ENCODE measurements at places on chromosomes 12 and 14.
A peak's percentile ranks its signal among the peaks of the same experiment; 100 is the strongest.

DNA sequence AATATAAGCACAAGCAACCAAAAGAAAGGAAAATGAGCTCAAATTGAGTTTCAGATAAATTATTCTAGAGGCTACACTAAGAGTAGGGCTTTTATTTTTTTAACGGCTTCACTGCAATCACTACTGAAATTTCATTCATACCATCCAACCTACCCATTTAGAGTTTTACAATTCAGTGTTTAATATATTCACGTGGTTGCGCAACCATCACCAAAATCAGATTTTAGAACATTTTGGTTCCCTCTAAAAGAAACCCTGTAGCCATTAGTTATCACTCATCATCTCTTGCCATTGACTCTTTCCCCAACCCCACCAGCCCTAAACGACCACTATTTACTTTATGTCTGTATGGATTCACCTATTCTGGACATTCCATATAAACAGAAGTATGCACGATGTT, 401.5 kb downstream of the MDGA2 start:
- no peak for DNase-seq

DNA sequence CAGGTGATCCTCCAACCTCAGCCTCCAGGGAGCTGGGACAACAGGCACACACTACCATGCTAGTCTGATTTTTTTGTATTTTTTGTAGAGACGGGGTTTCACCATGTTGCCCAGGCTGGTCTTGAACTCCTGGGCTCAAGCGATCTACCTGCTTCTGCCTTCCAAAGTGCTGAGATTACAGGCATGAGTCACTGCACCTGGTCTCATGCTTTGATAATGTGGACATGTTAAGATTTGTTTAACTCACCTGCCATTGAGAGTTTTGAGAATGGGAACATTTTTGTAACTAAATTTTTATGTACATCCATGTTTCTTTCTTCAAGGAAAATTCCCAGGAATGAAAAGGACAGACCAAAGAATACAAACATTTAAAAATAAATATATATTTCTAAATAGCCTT, 121.2 kb downstream of the MIPOL1 start:
- no peak for DNase-seq

DNA sequence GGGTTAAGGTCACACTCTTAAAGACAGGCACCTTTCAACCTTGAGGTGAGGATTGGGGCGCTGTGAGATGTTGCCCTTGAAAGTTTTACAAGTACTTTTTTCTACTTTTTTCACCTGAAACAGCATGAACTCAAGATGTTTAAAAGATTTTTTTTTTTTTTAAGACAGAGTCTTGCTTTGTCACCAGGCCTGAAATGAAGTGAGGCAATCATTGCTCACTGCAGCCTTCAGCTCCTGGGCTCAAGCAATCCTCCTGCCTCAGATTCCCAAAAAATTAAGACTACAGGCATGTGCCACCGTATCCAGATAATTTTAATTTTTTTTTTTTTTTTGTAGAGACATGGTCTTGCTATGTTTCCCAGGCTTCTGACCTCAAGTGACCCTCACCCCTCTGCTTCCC, 243.9 kb downstream of the DIO2 start:
- DNase-seq = no peak

- DNase-seq = no peak
Measured at GRCh38 chr14:32635061-32635719, 303.5 kb upstream of the NPAS3 start.

GRCh38 chr12:119444462-119445044, 110.0 kb downstream of the CCDC60 start:
- peak; percentile 16 for DNase-seq

GRCh38 chr14:71430678-71431376, 501.4 kb upstream of the RGS6 start:
- DNase-seq = no peak

- no peak for DNase-seq
Measured at GRCh38 chr12:58513852-58514251, 406.5 kb downstream of the LRIG3 start.

DNA sequence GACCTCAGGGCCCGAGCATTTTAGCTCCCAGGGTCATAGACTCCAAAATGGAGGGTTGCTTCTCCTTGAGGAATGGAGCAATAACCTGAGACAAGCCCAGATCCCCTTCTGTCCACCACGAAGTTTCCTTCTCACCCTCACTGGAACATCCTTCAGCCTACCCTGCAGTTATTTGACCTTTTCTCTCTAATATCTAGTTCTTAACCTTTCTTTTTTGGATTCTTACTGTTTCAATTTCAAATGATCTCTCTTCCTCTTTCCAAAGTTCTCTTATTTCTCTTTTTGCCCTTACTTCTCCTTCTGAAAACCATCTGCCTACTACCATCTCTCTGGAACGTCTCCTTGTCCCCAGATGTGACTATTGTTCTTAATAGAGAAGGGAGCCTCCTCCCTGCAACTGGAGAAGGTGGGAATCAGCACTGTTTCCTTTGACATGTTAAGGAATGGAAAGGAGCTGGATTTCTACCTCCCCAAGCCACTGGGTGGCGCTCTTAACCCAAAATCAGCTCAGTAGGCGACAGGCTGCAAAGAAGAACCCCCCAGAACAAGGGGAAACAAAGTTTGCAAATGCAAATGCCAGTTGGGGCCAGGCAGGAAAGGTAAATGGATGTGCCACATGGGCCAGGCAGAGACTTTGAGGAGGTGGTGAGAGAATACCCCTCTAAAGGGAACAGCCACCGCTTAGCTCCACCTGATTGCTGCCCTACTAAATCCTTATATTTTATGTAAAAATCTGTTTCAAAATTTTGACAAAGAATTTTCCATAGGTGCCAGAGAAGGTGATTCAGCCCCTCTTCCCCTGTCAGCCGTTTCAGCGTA, 22.4 kb upstream of the PDE1B start:
- peak; percentile 43 for DNase-seq

- no peak for DNase-seq
Measured at GRCh38 chr12:23617749-23618148, 331.7 kb downstream of the SOX5 start.

GRCh38 chr12:14731821-14732220, 35.4 kb upstream of the GUCY2C start:
- no peak for DNase-seq

- DNase-seq = no peak
Measured at GRCh38 chr12:25254271-25254880, 3.6 kb upstream of the KRAS start.

DNA sequence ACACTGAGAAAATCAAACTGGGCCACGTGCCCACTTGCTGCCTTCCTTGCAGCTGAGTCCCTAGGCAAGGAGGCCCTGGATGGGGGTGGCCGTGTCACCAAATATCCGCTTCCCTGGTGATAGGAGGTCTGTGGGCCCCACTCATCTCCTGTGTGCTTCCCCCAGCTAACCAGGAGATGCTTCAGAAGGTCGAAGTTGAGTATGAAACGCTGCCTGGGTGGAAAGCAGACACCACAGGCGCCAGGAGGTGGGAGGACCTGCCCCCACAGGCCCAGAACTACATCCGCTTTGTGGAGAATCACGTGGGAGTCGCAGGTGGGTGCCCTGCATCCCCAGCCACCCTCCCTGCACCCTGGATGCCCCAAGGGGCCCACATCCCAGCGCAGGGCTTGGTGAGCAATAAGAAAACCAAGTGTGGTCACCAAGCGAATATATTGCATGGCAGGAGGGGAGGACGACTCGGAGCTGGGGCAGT, 6.8 kb upstream of the SIVA1 start:
- no peak for DNase-seq

GRCh38 chr12:14961466-14962152, at the start of gene ARHGDIB:
ARHGDIB (minus strand) TSS chr12:14961601; CDS start chr12:14950712, 10,889 bp downstream.
- peak; percentile 56 for DNase-seq

DNA sequence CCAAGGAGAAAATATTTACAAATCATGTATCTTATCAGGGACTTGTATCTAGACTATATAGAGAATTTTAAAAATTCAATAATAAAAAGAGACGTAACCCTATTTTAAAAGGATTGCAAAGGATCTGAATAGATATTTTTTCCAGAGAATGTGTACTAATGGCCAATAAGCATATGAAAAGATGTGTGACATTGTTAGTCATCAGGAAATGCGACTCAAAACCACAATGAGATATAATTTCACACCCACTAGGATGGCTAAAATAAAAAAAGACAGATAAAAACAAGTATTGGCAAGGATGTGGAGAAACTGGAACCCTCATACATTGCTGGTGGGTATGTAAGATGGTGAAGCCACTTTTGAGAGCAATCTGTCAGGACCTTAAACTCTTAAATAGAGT, 141.9 kb upstream of the BMP4 start:
- DNase-seq = no peak

GRCh38 chr12:105235281-105235731, 668 bp downstream of the APPL2 start:
- DNase-seq = no peak

DNA sequence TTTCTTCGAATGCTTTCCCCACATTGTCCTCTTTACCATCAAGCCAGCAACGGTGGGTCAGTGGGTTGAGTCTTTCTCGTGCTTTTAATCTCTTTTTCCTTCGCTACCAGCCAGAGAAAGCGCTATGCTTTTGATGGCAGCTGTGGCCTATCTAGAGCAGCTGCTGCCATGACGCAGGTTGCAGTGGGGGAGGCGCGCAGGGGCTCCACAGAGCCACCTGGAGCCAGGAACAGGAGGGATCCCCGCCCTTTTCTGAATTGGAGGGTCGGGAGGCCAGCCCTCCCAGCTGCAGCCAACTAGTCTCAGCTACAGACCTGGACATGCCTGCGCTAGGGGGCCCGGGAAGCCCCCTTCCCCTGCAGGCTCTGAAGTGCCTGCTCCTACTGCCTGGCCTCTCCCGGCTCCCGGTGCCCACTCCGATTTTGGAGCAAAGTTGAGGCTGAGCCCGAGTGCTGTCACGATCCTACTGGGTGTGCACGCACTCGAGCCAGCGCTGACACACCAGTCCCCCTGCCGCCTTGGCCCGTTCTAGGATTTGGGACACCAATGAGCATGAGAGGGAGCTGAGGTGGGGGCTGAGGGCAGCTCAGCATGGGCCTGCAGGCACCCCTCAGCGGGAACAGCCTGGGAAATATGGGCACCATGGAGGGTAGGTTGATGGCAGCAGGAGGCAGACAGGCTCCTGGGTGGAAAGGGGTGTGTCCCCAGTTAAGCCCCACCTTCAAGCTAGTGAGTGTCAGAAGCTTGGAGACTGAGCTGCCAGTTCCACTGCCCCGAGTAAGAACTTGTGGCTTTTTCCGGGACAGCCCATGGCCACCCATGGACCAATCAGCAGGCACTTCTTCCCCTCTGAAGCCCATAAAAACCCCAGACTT, 784.2 kb downstream of the SLC6A15 start:
- no peak for DNase-seq

GRCh38 chr14:67514650-67515385, 18.3 kb upstream of the PLEKHH1 start:
- peak; percentile 48 for DNase-seq

DNA sequence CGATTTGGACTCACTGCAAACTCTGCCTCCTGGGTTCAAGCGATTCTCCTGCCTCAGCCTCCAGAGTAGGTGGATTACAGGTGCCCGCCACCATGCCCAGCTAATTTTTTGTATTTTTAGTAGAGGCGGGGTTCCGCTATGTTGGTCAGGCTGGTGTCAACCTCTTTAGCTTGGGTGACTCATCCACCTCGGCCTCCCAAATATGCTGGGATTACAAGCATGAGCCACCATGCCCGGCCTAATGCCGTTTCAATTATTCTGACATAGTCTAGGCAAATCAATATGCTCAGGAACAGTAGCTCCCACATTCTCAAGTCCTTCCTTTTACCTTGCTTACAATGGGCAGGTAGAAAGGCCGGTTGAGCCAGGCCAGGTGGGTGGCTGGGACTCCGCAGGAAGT, 82.0 kb upstream of the EEA1 start:
- no peak for DNase-seq

DNA sequence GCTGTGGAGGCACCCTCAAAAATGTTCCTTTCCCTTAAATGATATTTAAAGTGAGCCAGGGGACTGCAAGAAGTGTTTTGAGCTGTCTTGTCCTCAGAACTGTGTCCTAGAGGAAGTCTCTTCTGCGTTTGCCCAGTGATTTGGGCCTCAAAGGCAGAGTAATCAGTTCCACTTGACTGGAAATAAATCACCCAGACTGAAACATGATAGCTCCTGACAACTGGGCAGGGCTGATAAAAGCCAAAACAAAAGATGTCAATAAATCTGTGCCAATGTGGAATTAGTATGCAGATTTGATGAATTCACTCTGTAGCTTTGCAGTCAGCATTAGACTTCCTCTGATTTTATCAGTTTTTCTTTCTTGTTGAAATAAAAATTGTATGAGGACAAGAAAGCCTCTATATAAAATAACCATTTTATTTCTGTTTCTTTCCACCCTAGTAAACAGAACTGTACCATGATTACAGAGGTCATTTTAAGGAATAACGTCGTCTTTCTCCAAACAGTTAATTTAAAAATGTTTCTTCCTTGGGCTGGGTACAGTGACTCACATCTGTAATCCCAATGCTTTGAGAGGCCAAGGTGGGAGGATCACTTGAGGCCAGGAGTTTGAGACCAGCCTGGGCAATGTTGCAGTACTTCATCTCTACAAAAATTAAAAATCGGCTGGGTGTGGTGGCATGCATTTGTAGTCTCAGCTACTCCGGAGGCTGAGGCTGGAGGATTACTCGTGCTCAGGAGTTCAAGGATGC, 180.8 kb downstream of the ERC1 start:
- DNase-seq = no peak

DNA sequence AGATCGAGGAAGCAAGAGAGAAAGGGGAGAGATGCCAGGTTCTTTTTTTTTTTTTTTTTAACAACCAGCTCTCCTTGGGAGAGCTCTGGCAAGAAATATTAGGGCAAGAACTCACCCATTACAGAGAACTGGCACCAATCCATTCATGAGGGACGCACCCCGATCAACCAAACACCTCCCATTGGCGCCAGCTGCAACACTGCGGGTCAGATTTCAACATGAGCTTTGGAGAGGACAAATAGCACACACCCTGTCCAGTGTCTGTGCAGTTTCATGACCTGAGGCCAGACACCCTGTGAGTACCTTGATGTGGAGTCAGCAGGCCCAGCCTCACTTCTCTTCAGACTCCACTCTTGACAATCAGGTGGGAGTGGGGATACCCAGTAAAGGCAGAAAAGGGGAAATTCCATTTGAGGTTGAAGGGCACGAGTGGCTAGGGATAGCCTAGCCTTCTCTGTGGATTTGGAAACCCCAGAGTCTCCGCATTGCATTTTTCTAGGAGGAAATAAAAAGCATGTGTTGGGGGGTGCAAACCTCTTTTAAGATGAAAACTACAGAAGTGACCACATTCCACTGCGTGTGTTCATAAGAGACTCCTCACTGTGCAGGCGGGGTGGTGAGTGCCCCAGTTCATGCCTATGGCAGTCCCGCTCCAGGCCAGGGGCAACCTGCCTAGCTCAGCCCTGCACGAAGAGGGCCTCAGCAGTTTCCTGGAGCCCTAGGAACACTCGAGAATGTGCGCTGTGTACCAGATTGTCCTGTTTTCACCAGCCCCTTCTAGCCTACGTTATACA, 42.4 kb upstream of the GPATCH2L start:
- no peak for DNase-seq

DNA sequence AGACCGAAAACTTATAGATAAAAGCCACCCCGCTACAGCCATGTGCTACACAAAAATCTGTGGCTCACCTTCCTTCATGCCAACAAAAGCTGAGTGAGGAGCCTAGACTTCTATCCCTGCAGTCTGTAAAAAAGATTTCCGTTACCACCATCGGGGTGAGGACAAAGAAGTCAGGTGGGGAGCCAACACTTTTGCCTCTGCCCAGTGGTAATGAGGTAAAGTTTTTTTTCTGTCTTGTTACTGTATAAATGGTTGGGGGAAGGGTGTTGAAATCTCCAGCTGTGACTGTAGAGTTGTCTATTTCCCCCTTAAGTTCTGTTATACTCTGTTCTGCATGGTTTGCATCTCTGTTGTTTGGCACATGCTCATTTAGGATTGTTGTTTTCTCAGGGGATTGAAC, 707.8 kb downstream of the FLRT2 start:
- no peak for DNase-seq

- peak; percentile 72 for DNase-seq
Measured at GRCh38 chr12:121579981-121580868, 598 bp downstream of the KDM2B start.

Data from stimulated activated CD4-positive, alpha-beta T cell treated with anti-CD3 and anti-CD28 coated beads, Interleukin-4, amount 100 ng/mL, for 1 hour (primary cell).